T-helper 17 cell (primary cell): ENCODE measurements at places on chromosomes 16 and 17. TPM values are rescaled to one million over a fixed set of nuclear protein-coding genes. Genes with fewer than 3 reads are reported as not detected.

Gene TBX6
- total RNA-seq: 0.94 TPM

Gene GRAPL
- total RNA-seq: 17.5 TPM

Gene NLRC3
- 71.7 TPM for total RNA-seq

Gene ITGAD
- not detected for total RNA-seq

Gene GDPD3
- total RNA-seq: 12.6 TPM

Gene CDK5RAP3
- 228 TPM for total RNA-seq

Gene ATAD5
- 2.7 TPM for total RNA-seq

DNA sequence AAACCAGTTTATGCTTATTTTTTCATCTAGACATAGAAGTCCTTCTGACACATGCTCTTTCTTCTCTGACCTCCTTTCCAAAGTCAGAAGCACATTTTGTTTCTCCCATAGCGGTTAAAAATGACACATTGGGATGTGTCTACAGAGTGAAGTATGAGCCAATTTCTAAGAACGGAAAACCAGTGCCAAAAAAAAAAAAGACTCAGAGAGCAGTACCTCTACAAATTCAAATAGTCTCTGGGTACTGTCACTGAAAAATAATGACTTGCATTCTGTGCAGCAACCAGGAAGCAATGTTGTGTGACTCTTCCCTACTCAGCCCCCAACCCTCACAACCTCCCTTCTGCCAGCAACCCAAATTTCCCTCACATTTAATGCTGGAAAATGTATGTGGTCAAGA lies 145.5 kb upstream of the PMFBP1 start:
- no peak for DNase-seq
- no peaks in the 10 kb centered on the region for H3K27me3 ChIP-seq
- H3K27ac ChIP-seq: no peak overlapping the region
- H3K4me3 ChIP-seq: no peak overlapping the region

DNA sequence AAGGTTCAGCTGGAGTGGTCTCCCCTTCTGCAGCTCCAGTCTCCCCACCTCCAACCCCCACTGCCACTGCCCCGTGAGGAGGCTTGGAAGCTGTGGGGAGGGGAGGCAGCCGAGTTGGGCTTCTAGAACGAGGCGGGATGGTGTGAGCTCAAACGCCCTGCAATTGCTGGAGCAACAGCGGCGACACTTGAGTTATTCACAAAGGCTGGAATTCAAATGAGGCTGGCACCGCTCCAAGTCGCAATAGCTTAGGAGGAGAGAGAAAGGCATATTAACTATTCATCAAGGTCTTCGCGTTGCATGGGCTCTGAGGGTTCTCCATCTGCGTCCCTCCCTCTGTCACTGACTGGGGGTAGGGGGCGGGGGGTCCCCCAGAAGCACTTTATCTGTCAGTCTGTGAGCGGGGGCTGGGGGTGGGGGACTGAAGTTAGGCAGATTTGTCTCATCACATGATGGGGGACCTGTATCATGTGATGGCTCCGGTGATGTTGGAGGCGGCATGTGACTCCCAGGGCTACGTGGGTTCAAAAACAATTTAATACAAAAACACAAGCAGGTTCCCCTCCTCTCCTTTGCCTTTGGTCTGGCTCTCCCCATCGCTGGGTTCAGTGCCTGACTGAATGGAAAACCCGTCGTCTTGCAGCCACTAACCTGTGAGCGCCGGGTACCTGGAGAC lies 70.5 kb downstream of the RBBP6 start:
- H3K36me3 ChIP-seq: peaks cover 14% of the 10 kb centered on the region
- DNase-seq: no peak
- H3K27ac ChIP-seq: no peak overlapping the region
- H3K4me3 ChIP-seq: peak overlapping the region; percentile 60
- peaks cover 11% of the 10 kb centered on the region for H3K4me1 ChIP-seq

DNA sequence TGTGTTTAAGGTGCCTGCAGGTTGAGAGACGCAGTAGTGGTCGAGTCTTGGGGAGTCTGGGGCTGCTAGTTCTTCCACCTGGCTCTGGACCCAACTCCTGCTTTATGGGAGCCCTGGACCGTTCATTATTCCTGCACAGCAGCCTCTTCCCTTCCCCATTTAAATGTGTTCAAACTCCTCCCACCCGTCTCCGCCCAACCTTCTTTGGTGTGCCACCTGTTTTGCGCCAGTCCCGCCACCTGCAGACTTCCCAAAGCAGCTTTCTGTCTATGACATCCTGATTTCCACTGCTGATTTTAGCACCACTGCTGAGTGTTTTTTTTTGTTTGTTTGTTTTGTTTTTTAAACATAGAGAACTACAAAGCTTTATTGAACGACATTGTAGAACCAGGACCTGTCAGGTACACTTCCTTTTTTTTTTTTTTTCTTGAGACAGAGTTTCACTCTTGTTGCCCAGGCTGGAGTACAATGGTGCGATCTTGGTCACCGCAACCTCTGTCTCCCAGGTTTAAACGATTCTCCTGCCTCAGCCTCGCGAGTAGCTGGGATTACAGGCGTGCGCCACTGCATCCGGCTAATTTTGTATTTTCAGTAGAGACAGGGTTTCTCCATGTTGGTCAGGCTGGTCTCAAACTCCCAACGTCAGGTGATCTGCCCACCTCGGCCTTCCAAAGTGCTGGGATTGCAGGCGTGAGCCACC lies 12.8 kb downstream of the ADORA2B start:
- H3K4me3 ChIP-seq: no peak overlapping the region
- H3K4me1 ChIP-seq: peaks cover 11% of the 10 kb centered on the region
- H3K36me3 ChIP-seq: peaks cover 8% of the 10 kb centered on the region
- no peak for DNase-seq
- H3K27me3 ChIP-seq: peaks cover 20% of the 10 kb centered on the region

- H3K36me3 ChIP-seq: no peaks in the 10 kb centered on the region
- H3K4me1 ChIP-seq: no peaks in the 10 kb centered on the region
- no peaks in the 10 kb centered on the region for H3K27me3 ChIP-seq
- H3K27ac ChIP-seq: no peak overlapping the region
- no peak overlapping the region for H3K4me3 ChIP-seq
Observed at GRCh38 chr16:64304396-64304795, 817.5 kb downstream of the CDH11 start.

DNA sequence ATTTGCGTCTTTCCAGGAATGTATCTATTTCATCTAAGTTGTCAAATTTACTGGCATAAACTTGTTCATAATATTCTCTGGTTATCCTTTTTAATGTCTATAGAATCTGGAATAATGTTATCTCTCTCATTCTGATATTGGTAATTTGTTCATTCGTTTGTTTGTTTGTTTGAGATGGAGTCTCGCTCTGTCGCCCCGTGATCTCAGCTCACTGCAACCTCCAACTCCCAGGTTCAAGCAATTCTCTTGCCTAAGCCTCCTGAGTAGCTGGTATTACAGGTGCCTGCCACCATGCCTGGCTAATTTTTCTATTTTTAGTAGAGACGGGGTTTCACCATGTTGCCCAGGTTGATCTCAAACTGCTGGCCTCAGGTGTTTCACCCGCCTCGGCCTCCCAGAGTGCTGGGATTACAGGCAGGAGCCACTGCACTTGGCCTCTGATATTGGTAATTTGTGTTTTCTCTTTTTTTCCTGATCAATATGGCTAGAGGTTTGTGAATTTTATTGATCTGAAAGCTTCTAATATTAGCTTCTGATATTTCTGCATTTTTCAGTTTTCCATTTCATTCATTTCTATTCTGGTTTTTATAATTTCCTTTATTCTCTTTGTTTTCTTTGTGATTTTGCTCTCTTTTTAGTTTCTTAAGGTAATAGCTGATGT lies 59.5 kb downstream of the RBBP6 start:
- no peak for DNase-seq
- no peak overlapping the region for H3K27ac ChIP-seq
- H3K36me3 ChIP-seq: peaks cover 3% of the 10 kb centered on the region
- H3K27me3 ChIP-seq: peaks cover 41% of the 10 kb centered on the region
- H3K4me1 ChIP-seq: no peaks in the 10 kb centered on the region

- peaks cover 47% of the 10 kb centered on the region for H3K27me3 ChIP-seq
- no peak overlapping the region for H3K4me3 ChIP-seq
- no peak for DNase-seq
- no peak overlapping the region for H3K27ac ChIP-seq
- H3K4me1 ChIP-seq: peaks cover 16% of the 10 kb centered on the region
Observed at GRCh38 chr17:45016823-45017222, 34.6 kb downstream of the DCAKD start.

- H3K36me3 ChIP-seq: peaks cover 10% of the 10 kb centered on the region
- DNase-seq: no peak
- peaks cover 80% of the 10 kb centered on the region for H3K27me3 ChIP-seq
- H3K4me3 ChIP-seq: no peak overlapping the region
- no peak overlapping the region for H3K27ac ChIP-seq
Observed at GRCh38 chr16:54289242-54289944, 2.8 kb upstream of the IRX3 start.

GRCh38 chr16:52256310-52257078 lies 290.4 kb downstream of the TOX3 start:
- no peaks in the 10 kb centered on the region for H3K27me3 ChIP-seq
- H3K36me3 ChIP-seq: no peaks in the 10 kb centered on the region
- DNase-seq: no peak
- no peak overlapping the region for H3K27ac ChIP-seq

GRCh38 chr16:54928411-54929089 lies 2.1 kb upstream of the IRX5 start:
- peaks cover 10% of the 10 kb centered on the region for H3K36me3 ChIP-seq
- H3K27me3 ChIP-seq: peaks cover 52% of the 10 kb centered on the region
- no peak for DNase-seq
- peak overlapping the region; percentile 56 for H3K27ac ChIP-seq

DNA sequence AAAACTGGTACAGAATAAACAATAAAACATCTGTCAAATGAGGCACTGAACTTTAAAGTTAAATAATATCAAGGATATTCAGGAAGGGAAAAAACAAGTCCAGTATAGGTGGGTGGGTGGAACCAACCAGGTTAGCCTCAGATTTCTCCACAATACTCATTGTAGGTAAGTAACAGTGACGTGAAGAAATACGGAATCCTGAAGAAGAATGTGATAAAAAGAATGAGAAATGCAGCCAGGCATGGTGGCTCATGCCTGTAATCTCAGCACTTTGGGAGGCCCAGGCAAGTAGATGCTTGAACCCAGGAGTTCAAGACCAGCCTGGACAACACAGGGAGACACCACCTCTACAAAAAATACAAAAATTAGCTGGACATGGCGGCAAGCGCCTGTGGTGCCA lies 47.3 kb downstream of the UBE2G1 start:
- no peaks in the 10 kb centered on the region for H3K27me3 ChIP-seq
- DNase-seq: no peak
- H3K4me3 ChIP-seq: no peak overlapping the region
- peaks cover 28% of the 10 kb centered on the region for H3K4me1 ChIP-seq

- H3K27ac ChIP-seq: no peak overlapping the region
- no peak overlapping the region for H3K4me3 ChIP-seq
- H3K36me3 ChIP-seq: no peaks in the 10 kb centered on the region
- no peak for DNase-seq
Observed at GRCh38 chr17:29243792-29244191, 2.9 kb upstream of the CRYBA1 start.

DNA sequence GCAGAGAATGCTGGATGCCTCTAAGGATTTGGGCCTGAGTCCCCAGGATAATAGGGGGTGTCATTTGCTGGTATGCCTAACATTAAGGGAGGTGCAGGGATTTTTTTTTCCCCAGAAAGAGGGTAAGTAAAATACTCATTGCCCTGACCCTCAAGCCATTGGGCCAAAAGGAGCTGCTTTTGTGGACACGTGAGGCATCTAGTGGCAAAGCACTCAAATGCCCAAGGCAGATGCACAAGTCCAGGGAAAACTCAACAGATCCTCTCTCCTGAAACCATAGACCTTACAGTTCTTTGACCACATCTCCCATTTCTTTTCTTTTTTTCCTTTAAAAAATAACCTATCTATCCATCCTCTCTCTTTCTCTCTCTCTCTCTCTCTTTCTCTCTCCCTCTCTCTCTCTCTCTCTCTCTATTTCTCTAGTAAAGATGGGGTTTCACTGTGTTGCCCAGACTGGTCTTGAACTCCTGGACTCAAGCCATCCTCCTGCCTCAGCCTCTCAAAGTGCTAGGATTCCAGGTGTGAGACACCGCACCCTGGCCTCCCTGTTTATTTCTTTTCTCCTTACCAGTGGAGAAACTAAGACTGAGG lies 11.8 kb downstream of the IRX5 start:
- H3K27me3 ChIP-seq: peaks cover 89% of the 10 kb centered on the region
- no peak overlapping the region for H3K27ac ChIP-seq
- H3K4me3 ChIP-seq: no peak overlapping the region
- DNase-seq: no peak

DNA sequence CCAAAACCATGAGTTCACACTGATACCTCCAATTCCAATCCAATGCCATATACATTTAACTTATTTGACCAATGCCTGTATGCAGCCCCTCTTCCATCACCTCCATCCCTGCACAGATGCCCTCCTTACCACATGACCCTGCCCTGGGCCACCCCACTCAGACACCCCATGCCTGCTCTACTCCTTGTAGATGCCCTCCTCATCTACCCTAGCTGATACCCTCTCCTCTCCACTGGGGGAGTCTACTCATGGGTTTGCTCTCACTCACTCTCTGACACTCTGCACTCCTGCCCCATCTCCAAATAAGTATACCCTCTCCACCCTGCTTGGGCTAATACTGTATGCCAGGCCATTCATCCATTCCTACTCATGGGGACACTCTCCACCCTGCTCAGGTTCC lies 16.0 kb upstream of the CMTM4 start:
- DNase-seq: no peak
- peaks cover 8% of the 10 kb centered on the region for H3K27me3 ChIP-seq
- no peak overlapping the region for H3K27ac ChIP-seq
- no peaks in the 10 kb centered on the region for H3K36me3 ChIP-seq
- H3K4me3 ChIP-seq: no peak overlapping the region
- no peaks in the 10 kb centered on the region for H3K4me1 ChIP-seq

- peaks cover 19% of the 10 kb centered on the region for H3K27me3 ChIP-seq
- peaks cover 5% of the 10 kb centered on the region for H3K36me3 ChIP-seq
- H3K27ac ChIP-seq: no peak overlapping the region
Observed at GRCh38 chr16:58415003-58415402, 22.7 kb downstream of the GINS3 start.

DNA sequence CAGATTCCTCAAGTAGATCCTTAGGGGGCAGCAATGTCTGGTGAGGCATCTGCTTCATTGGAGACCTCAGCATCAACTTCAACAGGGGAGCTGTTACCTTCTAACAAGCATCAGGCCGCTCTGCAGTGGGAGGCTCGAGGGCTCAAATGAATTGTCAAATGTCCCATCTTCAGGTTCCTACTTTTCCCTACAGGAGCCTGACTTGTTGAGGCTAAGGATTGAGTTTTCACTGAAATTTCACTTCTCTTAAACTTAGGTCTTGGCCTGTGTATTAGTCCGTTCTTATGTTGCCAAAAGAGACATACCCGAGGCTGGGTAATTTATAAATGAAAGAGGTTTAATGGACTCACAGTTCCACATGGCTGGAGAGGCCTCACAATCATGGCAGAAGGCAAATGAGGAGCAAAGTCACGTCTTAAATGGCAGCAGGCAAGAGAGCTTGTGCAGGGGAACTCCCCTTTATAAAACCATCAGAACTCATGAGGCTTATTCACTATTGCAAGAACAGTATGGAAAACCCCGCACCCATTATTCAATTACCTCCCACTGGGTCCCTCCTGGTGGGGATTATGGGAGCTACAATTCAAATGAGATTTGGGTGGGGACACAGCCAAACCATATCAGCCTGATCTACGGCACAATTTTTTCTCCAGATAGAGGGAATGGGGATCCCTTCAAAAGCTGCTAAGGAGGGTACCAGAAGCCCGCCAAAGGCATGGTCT lies 5.1 kb upstream of the CD300LD start:
- no peak for DNase-seq
- H3K36me3 ChIP-seq: peaks cover 5% of the 10 kb centered on the region
- no peak overlapping the region for H3K27ac ChIP-seq
- no peak overlapping the region for H3K4me3 ChIP-seq
- H3K4me1 ChIP-seq: peaks cover 15% of the 10 kb centered on the region
